ENCODE measurements at places on chromosomes 6 and 20.

- no peak for DNase-seq
Observed at GRCh38 chr6:12363651-12364381, 73.7 kb downstream of the EDN1 start.

DNA sequence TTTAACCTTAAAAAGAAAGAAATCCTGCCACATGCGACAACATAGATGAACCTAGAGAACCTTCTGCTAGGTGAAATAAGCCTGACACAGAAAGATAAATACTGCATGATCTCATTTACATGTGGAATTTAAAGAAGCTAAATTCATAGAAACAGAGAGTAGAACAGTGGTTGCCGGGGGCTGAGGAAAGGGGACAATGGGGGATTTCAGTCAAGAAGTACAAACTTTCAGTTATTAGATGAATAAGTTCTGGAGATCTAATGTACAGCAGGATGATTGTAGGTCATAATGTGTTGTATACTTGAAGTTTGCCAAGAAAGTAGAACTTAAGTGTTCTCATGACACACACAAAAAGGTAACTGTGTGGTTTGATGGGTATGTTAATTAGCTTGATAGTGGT, 204.3 kb upstream of the PRSS16 start:
- DNase-seq: no peak

- no peak for DNase-seq
Observed at GRCh38 chr20:6590891-6591637, 176.4 kb upstream of the BMP2 start.

DNA sequence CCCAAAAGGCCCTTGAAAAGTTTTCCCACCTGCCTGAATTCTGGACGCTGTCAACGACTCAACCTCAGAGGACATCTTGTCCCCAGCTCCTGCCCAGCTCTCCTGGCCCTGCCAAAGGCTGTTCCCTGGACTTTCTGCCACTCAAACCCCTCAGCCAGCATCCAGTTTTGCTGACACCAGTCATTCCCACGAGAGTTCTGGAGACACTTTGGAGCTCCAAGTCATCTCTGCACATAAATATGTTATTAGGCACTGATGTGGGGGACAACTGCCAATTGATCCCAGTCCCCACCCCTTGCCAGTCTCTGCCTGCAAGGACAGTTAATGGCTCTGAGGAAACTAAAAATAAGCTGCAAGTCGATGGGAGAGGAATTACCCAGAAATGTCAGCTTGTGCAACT, 38.9 kb upstream of the KCNB1 start:
- DNase-seq: no peak

GRCh38 chr20:29497261-29497671, 1760.2 kb upstream of the DEFB115 start:
- DNase-seq: no peak

- no peak for DNase-seq
Observed at GRCh38 chr20:45974896-45975565, 3.0 kb upstream of the ZNF335 start.

All from effector CD8-positive, alpha-beta T cell (primary cell).